ENCODE measurements at places on chromosomes 11 and 22.

- no peak for DNase-seq
- peaks cover 3% of the 10 kb centered on the region for H3K27me3 ChIP-seq
- H3K27ac ChIP-seq = no peak overlapping the region
Observed at GRCh38 chr11:8332196-8332595, 68.5 kb upstream of the LMO1 start.

- H3K27ac ChIP-seq = no peak overlapping the region
- H3K4me1 ChIP-seq = peaks cover 6% of the 10 kb centered on the region
- no peak for DNase-seq
- H3K27me3 ChIP-seq = peaks cover 6% of the 10 kb centered on the region
- H3K4me3 ChIP-seq = no peak overlapping the region
Observed at GRCh38 chr11:3226846-3227567, 5.2 kb downstream of the MRGPRE start.

DNA sequence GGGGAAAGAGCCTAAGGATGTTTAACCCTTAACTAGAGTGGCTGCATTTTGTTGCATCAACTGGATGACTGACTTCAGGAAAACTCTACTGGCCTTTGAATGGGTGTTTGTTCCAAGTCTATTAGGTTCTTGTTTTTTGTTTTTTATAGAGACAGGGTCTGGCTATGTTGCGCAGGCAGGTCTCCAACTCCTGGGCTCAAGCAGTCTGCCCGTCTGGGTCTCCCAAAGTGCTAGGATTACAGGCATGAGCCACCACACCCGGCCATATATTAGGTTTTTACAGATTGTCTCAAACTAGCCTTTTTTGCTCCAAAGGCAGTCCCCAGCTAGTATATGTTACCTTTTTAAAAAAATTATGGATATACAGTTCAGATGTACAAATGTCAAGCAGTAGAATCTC lies 1.1 kb downstream of the SMARCB1 start:
- no peak overlapping the region for H3K27ac ChIP-seq
- H3K27me3 ChIP-seq = peaks cover 3% of the 10 kb centered on the region
- H3K4me3 ChIP-seq = peak overlapping the region; percentile 95
- DNase-seq = no peak
- H3K4me1 ChIP-seq = peaks cover 11% of the 10 kb centered on the region

DNA sequence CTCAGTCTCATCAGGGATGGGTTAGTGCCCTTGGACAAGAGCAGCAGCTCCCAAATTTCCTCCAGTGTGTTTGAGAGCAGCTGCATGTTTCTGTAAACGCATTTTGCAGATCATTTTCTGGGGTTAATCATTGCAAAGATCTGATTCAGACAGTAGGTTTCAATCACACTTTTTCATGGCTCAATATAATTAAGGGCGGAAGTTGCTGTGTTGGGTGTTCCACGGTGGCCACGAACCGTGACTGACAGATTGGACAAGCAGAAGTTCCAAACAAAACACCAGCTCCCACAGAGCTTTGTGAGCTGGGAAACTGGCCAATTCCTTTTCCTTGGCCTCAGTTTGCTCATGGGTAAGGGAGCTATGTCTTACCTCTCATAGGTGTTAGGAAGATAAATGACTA lies 8.4 kb upstream of the RASSF10 start:
- no peak for DNase-seq
- H3K27ac ChIP-seq = no peak overlapping the region

- peaks cover 43% of the 10 kb centered on the region for H3K4me1 ChIP-seq
- H3K27ac ChIP-seq = no peak overlapping the region
- peaks cover 6% of the 10 kb centered on the region for H3K36me3 ChIP-seq
- H3K27me3 ChIP-seq = peaks cover under 1% of the 10 kb centered on the region
- DNase-seq = no peak
Observed at GRCh38 chr11:65429724-65430405, 7.3 kb downstream of the NEAT1 start.

Measured in endothelial cell (in vitro differentiated cells).